ENCODE measurements at places on chromosomes 1 and 21.
A peak's percentile ranks its signal among the peaks of the same experiment; 100 is the strongest.

DNA sequence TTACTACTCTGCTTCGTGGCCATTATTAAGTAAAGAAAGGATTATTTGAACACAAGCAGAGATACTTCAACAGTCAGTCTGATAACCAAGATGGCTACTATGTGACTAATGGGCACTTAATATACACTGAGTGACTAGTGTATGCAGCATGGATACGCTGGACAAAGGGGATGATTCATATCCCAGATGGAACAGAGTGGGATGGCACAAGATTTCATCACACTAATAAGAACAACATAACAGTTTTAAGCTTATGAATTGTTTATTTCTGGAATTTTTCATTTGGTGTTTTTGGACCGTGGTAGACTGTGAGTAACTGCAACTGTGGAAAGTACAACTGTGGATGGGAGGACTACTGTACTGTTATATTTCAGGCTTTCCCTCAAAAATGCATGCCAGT lies 9.4 kb downstream of the ZCCHC17 start:
- no peak for DNase-seq

- DNase-seq: peak; percentile 29
Measured at GRCh38 chr1:204307334-204307883, 52.3 kb downstream of the PLEKHA6 start.

GRCh38 chr1:86505564-86505902 lies 36.8 kb downstream of the CLCA1 start:
- DNase-seq: no peak

- peak; percentile 8 for DNase-seq
Measured at GRCh38 chr1:67211589-67212563, 45.6 kb downstream of the IL23R start.

- DNase-seq: no peak
Measured at GRCh38 chr1:201719812-201720521, 109.0 kb upstream of the IPO9 start.

DNA sequence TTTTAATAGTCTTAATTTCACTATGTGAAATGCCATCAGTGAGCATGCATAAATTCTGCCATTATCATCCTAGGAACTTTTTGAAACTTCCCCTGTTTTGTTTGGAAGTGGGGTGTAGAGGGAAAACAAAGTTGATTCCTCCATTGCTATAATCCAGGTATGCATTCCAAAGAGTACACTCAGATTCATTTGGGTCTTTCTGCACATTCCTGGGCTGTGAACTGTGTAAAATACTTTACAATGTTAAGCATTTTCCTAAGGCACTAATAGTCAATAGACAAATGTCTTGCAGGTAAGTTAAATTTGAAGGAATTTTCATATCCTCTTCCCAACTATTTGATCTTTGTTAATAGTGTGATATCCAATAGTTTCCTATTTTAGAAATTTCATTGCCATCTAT lies 36.2 kb downstream of the SGIP1 start:
- no peak for DNase-seq

DNA sequence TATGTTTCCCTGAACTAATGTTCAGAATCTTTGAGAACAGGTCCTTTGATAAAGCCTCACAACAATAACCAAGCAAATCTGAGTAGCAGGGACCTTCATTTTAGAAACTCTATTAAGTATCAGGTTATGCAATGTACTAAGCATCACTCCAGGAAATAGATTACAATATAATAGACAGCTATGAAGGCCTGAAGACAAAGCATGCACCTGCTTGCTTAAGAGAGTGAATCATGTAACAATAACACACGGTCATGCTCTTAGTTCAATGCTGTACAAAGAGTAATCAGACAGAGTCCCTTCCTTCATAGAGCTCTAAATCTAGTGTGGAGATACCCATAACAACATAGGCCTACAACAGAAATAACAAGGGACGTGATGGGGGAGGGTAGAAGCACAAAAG lies 8.1 kb upstream of the CMPK1 start:
- no peak for DNase-seq

- DNase-seq: no peak
Measured at GRCh38 chr21:36210779-36211659, 54.4 kb downstream of the DOP1B start.

- no peak for DNase-seq
Measured at GRCh38 chr1:94218332-94218731, 19.1 kb downstream of the ARHGAP29 start.

DNA sequence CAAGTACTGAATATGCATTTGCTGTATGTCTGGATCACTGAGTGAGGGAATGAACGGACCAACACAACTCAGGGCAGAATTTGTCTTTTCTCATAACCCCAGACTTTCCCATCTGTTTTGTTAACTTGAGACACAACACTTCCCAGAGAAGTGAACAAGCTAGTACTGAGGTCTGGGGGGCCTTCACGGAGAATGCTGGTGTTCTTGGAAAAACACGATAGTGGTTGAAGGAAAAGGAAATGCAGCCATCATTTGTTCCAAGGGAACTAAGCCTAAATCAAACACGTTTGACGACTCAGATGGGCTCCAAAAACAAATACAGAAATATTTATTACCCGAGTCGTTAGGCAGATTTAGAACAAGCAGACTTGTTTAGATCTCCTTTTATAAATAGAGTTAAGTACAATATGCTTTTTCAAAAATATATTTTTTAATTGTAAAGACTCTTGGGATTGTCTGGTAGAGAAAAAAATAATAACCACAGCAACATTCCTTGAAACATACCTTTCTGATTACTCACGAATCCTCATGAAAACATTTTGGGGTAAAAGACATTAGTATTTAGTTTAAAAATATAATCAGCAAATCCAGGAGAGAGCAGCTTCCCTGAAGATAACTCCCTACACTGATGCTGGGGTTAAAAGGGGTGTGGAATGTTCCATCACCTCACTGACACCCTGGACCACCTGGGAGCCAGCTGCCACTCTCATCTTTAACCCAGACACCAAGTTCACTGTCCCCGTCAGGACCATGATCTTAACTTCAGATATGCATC lies 427.7 kb upstream of the RUNX1 start:
- DNase-seq: no peak
